ENCODE measurements at places on chromosomes 2 and 18.

DNA sequence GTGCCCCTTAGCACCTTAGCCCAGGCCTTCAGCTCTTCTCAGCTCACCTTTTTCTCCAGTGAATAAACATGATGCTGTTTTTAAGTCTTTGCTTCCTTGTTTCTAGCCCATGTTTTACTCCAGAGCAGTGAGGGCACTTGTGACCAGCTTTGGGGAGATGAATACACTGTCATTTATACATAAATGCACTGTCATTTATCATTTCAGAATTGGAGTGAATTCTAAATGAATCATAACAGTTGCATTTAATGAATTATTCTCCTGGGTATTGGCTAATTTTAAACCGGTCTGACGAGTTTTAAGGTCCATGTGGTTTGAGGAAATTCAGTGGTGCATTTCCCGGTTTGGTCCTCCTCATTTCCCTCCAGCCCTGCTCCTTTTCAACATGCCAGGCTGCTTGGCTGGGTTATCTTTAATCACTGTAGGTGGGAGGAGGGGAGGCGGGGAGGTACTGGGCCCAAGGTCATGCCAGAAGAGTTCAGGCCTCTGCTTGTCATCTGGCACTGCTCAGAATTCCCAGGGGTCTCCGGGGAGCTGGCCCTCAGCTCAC is 23.9 kb downstream of the PRKCE start:
- no peak for DNase-seq

DNA sequence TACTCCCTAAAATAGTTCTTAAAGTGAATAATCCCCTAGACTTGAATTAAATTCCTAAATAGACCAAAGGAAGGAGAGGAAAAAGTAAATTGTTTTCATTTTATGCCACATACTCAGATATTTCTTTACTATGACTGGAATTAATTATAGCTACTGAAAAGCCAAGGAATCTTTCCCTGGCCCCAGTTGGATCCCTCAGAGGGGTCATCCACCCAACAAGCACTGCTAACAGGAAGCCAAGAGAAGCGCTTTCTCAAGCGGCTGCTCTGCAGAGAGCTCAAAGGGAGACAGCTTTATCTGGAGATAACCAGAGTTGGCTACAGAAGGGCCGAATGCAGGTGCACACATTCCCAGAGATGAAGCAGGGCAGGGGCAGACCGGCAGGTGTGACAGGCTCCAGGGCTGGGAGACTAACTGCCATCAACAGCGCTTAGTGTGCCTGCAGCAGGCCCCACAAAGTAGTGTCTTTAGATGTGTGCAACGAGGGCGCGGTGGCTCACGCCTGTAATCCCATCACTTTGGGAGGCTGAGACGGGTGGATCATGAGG is 51.1 kb downstream of the POLR1A start:
- DNase-seq: no peak

DNA sequence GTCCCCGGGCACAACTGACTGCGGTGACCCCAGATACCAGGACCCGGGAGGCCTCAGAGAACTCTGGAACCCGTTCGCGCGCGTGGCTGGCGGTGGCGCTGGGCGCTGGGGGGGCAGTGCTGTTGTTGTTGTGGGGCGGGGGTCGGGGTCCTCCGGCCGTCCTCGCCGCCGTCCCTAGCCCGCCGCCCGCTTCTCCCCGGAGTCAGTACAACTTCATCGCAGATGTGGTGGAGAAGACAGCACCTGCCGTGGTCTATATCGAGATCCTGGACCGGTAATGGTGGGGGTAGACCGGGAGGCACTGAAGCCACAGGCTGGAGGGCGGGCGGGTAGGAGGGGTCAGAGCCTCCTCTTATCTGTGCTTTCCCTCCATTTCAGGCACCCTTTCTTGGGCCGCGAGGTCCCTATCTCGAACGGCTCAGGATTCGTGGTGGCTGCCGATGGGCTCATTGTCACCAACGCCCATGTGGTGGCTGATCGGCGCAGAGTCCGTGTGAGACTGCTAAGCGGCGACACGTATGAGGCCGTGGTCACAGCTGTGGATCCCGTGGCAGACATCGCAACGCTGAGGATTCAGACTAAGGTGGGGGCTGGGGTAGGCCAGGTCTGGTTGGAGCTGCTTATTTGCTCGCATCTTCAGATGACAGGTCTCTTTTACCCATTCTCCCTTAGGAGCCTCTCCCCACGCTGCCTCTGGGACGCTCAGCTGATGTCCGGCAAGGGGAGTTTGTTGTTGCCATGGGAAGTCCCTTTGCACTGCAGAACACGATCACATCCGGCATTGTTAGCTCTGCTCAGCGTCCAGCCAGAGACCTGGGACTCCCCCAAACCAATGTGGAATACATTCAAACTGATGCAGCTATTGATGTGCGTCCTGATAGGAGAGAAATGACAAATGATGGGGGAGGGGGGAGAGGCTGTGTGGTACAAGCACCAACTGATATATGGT is 780 bp downstream of the HTRA2 start:
- no peak for DNase-seq

DNA sequence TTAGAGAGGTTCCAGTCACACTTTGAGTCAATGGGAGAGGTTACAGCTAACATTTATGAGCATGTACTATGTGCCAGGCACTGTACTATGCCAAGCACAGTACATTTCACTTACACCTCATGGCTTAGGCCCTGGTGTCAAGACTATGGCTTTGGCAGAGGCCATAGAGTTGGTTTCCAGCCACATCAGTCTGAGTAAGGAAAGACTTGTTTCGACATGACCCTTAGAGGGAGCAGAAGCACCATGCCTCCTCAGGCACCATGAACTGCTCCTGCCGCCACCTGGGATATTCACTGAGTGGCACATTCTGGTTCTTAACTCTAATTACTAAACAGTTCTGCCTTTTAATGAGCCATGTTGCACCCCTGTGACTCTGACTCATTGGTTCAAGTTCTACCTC is 12.7 kb downstream of the DGUOK start:
- DNase-seq: no peak

GRCh38 chr18:49028801-49029506 is 78.2 kb upstream of the SMAD7 start:
- DNase-seq: no peak

All from NCI-H1092 (cell line).